ENCODE measurements at places on chromosomes 12 and 14.

DNA sequence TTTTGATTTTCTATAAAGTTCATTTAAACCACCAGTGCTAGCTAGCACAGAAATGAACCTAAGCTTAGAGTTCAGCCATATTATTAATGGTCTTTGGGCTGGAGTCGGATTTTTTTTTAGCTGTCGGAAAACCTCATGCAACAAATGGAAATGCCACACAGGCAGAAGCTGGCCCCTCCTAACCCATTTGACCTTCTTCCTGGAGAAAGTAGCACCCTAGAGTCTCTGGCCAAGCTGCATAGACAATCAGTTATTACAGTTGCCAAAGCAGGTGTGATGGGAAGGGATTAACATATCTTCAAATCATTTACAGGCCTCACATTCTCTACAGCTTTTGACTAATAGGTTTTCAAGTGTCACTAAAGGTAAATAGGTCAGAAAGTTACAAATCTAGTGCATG is 49.4 kb downstream of the PTPRQ start:
- DNase-seq = no peak

DNA sequence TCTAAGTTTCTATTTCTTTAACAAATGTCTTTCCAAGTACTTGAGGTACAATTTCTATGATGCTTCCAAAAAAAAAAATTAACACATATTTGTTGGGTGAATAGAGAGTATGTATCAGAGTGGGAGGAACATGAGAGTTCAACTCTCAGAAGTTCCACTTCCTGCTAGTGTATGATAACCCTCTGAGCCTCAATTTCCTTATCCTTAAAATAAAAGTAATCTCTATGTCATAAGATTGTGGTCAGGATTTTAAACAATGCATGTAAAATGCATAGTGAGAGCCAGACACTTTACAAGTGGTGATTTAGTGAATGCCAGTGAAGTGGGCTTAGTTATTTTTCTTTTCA is 270.3 kb upstream of the AMIGO2 start:
- DNase-seq = no peak

DNA sequence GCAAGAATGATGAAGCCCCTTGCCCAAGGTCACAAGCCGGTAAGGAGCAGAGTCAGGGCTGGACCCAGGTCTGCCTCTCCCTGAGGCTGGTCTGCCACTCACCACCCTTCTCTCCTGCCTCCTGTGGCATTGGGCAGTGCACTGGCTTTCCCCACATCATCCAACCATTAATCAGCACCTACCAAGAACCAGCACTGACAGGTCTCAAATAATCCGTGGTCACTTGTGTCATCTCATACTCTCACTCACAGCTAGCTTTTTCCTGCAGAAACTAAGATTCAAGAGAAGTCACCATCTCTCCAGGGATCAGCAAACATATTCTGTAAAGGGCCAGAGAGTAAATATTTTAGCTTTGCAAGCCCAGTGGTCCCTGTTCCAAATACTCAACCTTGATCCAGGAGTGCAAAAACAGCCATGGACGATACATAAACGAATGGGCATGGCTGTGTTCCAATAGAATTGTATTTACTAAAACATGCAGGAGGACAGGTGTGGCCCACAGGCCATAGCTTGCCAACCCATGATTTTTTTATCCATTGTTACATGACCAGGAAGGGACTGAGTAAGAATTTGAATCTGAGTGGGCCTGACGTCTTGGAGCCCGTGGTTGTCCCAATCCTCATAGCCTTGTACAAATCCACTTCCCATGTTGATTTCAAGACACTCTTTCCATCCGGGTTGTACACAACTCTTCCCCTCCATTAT is 374.2 kb downstream of the BCL11B start:
- no peak for DNase-seq

GRCh38 chr12:75361408-75361807 is 26.9 kb downstream of the GLIPR1L1 start:
- DNase-seq = peak; percentile 13

GRCh38 chr12:27343255-27344000 is 10.8 kb downstream of the BMAL2 start:
- no peak for DNase-seq

DNA sequence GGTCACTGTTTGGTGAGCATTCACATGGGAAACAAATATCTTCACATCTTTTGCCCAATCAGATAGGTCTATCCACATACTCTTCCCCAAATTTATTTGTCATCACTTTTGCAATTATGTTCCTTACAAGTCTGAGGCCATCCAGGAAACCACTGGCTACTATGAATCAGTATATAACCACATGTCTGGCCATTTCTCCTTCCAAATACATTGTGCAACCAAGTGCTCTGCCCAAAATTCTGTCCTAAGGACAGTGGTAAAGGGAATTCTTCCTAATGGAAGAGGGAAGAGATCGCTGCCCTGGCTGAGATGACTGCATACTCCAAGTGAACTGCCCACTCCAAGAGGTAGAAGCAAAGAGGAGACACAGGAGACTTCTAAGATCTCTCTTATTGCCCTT is 148.9 kb upstream of the MAX start:
- DNase-seq = no peak

- no peak for DNase-seq
These were observed 16.1 kb downstream of the FSCB start for GRCh38 chr14:44490966-44491365.

DNA sequence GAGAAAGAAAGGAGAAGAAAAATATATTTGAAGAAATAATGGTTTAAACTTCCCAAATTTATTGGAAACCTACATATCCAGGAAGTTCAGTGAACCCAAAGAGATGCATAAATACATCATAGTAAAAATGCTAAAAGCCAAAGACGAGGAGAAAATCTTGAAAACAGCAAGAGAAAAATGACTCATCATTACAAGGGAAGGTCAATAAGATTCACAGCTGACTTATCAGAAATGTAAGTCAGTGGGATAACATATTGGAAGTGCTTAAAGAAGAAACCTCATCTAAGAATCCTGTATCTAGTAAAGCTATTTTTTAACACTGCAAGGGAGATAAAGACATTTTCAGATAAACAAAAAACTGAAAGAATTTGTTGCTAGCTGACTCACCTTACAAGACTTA is 19.9 kb downstream of the RIC8B start:
- no peak for DNase-seq

DNA sequence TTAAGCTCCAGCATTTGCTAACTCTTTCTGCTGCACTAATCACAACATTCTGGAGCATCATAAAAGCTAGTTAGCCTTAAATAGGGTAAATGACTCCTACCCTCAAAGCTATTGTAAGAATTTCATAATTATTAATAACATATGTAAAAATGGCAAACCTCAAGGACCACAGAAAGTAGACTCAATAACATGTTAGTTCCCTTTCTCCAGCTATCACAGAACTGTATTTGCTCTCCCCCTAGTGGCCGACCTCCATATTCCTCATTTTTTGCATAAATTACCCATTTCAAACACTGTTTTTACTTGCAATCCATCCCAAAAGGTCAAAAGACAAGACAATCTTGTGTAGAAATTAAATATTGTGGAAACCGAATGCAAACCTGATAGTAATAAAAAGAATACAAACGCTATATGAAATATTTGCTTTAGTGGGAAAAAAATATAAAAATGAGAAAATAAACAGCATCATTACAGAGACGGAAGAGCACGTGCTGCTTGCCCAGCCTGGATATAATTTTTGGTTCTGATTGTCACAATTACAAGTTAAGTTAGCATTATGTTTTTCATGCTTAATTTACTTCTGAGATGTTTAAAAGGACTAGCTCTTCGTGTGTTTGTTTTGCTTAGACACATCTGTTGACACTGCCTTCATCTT is 97.9 kb downstream of the RERGL start:
- DNase-seq = peak; percentile 22

DNA sequence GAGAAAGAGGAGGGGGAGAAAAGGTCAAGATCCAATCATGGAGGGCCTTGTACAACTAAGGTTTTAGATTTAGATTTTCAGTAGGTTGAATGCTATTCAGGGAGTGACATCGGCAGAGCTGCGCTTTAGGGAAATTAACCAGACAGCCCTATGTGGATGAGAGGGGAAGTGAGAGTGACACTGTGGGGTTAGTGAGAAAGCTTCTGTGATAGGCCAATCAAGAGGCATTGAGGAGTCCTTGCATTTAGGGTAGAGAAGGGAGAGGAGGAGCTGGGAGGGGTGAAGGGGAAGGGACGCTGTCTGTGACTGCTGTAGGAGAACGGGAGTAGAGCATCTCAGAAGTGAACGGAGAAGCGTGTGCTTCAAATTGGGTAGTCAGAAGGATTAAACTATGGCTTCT is 3.4 kb downstream of the HSD17B6 start:
- DNase-seq = peak; percentile 12

- DNase-seq = no peak
These were observed 37.3 kb upstream of the RAP1B start for GRCh38 chr12:68573406-68573805.

DNA sequence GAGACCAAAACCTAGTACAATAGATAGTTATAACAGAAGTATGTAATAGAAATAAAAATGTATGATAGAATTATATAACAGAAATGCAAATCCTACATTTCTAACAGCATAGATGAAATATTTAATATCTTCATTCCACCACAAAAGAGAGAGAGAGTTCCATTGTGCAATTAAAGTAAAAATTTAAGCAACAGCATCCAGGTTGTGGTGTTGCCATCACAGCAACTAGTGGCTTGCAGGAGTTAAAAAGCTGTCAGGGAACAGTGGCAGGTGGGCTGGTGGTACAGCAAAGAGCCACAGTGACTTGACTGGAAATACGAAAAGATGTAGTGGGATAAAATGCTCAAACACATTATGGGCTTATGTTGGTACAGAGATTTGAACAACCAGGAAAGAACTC is 57.1 kb upstream of the MDM1 start:
- DNase-seq = peak; percentile 39

All from common myeloid progenitor, CD34-positive (primary cell).